ENCODE measurements at places on chromosomes 11 and 22. TPM values are rescaled to one million over a fixed set of nuclear protein-coding genes. Genes with fewer than 3 reads are reported as not detected.

GRCh38 chr11:60485987-60486386 is 6.6 kb upstream of the MS4A12 start:
- peak; percentile 61 for DNase-seq

The ART1 gene
- not detected for total RNA-seq

DNA sequence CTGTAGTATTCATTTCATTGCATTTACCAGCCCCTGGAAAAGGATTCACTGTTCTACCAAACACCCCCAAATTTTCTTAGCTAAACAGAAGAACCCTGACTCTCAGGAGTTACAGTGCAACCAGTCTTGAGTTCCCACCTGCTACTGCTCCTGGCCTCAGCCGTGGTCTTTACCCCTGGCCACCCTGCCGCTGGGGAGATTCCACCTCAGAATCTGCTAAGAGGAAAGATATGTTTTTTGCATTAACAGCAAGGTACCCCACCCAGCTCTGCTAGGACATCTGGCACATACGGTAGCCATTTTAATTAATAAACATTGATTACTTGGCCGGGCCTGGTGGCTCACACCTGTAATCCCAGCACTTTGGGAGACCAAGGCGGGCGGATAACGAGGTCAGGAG is 9.0 kb downstream of the JAML start:
- no peak for DNase-seq

- no peak for DNase-seq
These were observed 12.4 kb downstream of the ARFGAP2 start for GRCh38 chr11:47164321-47164720.

DNA sequence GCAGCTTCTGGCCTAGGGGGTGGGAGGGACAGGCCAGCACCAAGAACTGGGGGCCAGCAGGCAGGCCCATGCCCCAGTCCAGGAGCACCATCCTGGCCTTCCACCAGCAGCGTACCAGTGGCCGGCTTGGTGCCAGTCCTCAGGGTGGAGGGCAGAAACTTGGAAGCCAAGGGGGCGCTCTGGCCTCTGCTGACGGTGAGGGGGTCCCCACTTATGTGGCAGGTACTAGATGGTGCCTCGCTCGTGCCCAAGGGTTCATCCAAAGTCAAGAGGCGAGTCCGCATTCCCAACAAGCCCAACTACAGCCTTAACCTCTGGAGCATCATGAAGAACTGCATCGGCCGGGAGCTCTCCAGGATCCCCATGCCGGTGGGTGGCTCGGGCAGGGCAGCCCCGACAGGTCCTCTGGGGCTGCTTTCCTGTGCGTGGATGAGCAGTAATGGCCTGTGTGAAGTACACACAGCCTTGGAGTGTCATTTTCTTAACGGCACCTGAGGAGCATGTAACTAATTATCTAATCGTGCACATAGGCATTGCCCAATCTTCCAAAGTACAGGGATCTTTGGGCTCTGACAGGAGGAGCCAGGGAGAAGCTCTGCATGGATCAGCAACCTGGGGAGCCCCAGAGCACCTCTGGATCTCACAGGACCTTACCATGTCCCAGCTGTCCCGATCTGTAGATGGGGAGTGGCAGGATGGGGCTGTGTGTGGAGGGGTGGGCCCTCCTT is 79.1 kb downstream of the MORC2 start:
- no peak for DNase-seq

DNA sequence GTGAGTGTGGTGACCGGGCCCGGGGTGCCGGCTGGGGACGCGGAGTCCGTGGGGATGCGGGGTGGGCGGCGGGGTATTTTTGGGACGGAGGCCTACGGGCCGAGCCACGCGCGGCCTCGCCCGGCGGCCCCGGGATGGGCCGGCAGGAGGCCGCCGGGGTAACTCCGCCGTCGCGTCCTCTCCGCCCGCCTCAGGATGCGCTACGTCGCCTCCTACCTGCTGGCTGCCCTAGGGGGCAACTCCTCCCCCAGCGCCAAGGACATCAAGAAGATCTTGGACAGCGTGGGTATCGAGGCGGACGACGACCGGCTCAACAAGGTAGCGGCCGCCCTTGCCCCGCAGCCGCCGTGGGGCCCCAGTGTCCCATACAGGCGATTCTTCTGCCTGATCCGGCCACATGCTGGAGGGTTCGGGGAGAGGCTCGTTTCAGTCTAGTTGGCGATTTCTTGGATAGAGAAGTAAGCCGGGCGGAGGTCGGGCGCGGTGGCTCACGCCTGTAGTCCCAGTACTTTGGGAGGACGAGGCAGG is 337 bp downstream of the RPLP2 start:
- no peak for DNase-seq

The ESAM gene
- total RNA-seq, result 20.8 TPM

The OR4P4 gene
- total RNA-seq, result not detected

The MS4A15 gene
- total RNA-seq, result not detected

DNA sequence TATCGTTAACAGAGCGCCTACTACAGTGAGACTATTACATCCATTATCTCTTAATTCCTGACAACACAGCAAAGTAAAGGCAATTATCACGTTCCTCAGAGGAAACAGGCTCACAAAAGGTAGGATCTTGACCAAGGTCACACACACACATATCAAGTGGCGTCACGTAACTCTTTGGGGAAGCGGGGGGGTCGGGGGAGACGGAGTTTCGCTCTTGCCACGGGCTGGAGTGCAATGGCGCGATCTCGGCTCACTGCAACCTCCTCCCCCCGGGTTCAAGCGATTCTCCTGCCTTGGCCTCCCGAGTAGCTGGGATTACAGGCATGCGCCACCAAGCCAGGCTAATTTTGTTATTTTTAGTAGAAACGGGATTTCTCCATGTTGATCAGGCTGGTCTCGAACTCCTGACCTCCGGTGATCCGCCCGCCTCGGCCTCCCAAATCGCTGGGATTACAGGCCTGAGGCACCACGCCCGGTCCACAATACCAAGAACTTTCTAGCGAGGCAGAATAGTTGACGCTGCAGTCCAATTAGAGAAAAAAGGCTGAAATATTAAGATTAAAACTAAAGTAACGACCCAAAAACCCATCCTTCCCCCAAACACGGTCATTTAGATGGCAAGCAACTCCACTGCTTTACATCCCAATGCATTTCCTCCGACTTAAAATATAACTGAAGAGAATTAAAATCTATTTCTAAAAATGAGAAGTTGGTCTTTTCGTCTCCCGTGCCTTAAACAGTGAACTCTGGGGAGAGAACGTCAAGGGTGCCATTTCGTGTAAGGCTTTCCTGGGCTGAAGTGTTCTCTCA is 1.2 kb downstream of the DDX17 start:
- peak; percentile 72 for DNase-seq

The TRPM5 gene
- total RNA-seq, result under 0.01 TPM

- no peak for DNase-seq
These were observed 36.9 kb downstream of the TNKS1BP1 start for GRCh38 chr11:57287884-57288283.

The RBMXL2 gene
- total RNA-seq, result 3.3 TPM

GRCh38 chr11:60854140-60854846 is 1.5 kb downstream of the PTGDR2 start:
- no peak for DNase-seq

- DNase-seq, result no peak
These were observed 9.0 kb downstream of the FAM118A start for GRCh38 chr22:45318558-45319323.

DNA sequence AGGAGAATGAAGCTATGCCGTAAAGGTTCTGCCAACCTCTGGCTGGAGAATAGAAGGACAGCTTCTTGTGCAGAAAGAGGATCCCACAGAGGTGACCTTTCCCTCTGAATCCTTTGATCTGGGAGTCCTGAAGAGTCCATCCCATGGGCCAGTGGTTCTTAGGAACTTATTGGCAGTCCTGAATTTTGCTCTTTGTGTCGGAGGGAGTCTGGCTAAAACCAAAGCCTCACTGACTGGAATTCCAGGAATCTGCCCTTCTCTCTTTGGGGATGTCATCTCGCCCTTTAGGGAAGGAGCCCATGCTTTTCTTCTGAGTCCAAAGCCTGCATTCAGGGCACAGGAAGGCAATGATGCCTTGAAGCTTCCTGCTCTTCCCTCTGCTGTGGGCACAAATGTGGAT is 45.5 kb downstream of the PKNOX2 start:
- no peak for DNase-seq

The MUC2 gene
- under 0.01 TPM for total RNA-seq

GRCh38 chr11:3920148-3920852 is 64.8 kb downstream of the STIM1 start:
- no peak for DNase-seq

DNA sequence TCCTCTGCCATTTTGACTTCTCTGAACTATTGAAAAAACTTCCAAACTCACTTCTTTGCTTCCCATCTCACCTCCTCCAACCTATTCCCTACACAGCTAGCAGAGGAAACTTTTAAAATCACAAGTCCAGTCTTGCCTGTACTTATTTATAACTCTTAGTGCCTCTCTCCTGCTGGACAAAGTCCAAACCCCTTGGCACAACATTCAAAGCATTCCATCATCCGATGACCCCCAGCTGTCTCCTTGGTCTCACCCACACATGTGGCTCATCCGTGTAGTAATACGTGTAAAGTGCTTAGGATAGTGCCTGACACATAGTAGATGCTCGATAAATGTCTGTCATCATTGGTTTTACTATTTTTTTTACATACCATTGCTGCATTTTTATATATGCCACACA is 101.4 kb downstream of the PARVA start:
- DNase-seq, result no peak

GRCh38 chr11:7583248-7583647 is 69.4 kb downstream of the PPFIBP2 start:
- DNase-seq, result no peak

The CHEK2 gene
- total RNA-seq, result 0.66 TPM

The LINC01488 gene
- total RNA-seq, result not detected

- DNase-seq, result no peak
These were observed 8.2 kb upstream of the FNBP4 start for GRCh38 chr11:47775240-47775869.

DNA sequence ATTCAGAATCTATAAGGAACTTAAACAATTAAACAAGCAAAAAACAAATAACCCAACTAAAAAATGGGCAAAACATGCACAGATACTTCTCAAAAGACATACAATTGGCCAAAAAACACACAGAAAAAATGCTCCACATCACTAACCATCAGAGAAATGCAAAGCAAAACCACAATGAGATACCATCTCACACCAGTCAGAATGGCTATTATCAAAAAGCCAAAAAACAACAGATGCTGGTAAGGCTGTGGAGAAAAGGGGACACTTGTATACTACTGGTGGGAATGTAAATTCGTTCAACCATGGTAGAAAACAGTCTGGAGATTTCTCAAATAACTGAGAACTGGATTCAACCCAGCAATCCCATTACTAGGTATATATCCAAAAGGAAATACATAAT is 24.8 kb downstream of the ENTHD1 start:
- no peak for DNase-seq

GRCh38 chr11:134126217-134126822 is 57.4 kb downstream of the JAM3 start:
- DNase-seq, result no peak

GRCh38 chr11:96284917-96285316 is 58.1 kb downstream of the MAML2 start:
- no peak for DNase-seq

GRCh38 chr22:19719488-19720021 is 3.8 kb upstream of the GP1BB start:
- DNase-seq, result no peak

- DNase-seq, result peak; percentile 15
These were observed 34.1 kb downstream of the SBF1 start for GRCh38 chr22:50440544-50441249.

DNA sequence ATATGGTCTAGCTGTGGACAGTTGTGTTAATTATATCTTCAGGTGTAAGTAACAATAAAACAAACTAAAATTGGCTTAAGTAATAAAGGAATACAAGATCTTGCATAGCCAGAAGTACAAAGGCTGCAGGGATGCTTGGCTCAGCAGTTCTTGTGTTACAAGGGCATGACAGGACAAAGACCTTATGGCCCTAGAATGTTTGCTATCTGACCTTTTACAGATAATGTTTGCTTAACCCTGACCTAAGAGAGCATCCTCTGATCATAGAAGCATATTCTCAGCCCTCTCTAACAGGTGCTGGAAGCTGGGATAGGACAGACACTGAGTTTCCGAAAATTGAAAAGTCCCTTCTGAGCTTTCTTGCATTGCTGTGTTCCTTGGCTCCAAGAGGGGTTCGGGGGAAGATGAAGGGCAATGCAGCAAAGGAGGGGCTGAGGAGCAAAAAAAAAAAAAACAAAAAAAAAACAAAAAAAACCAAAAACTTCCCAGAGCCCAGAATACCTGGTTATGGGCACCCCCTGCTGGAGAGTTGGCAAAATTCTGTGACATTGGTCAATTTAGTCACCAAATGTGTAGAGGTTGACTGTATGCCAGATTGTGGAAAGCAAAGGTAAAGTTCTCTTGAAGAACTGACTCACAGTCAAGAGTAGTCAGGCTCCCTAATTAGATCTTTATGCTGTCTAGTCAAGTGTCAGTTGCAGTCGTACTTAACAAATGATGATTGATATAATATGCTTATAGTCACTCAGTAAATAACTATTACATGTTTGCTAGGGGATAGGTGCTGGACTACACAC is 10.4 kb upstream of the HIKESHI start:
- peak; percentile 77 for DNase-seq

- no peak for DNase-seq
These were observed 80.8 kb downstream of the TNRC6B start for GRCh38 chr22:40258501-40258915.

The SCGB1C1 gene
- total RNA-seq, result not detected

The MAML2 gene
- 9.9 TPM for total RNA-seq

- DNase-seq, result no peak
These were observed 1.8 kb upstream of the TMEM86A start for GRCh38 chr11:18696638-18697225.

The OR52E8 gene
- total RNA-seq, result not detected

DNA sequence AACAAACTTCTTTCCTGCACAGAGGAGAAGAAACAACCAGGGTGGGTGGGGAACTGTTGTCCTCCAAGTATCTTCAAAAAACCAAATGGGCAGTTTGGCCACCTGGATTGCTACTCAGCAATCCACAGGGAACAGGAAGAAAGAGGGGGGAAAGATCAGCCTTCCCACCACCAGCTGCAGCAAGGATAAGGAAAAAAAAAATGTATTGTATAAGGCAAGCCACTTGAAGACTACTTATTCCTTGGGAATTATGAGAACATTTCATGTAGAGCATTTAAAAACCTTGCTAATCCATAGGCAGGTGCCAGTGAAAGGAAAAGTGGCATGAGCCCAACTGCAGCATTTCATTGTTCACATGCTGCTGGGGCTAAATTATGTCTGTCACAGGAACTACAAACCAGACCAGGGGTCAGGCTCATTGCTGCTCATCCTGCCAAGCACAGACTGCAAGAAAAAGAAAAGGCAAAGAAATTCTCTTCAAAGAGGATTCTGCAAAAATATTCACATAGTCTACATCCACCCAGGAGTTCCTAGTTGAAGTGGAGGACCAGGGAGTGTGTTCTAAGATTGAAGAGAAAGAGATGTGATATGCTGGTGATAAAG is 2.2 kb downstream of the RAB30 start:
- no peak for DNase-seq

Measured in body of pancreas (tissue), 4 donors.